ENCODE measurements at places on chromosomes 11 and 22.

DNA sequence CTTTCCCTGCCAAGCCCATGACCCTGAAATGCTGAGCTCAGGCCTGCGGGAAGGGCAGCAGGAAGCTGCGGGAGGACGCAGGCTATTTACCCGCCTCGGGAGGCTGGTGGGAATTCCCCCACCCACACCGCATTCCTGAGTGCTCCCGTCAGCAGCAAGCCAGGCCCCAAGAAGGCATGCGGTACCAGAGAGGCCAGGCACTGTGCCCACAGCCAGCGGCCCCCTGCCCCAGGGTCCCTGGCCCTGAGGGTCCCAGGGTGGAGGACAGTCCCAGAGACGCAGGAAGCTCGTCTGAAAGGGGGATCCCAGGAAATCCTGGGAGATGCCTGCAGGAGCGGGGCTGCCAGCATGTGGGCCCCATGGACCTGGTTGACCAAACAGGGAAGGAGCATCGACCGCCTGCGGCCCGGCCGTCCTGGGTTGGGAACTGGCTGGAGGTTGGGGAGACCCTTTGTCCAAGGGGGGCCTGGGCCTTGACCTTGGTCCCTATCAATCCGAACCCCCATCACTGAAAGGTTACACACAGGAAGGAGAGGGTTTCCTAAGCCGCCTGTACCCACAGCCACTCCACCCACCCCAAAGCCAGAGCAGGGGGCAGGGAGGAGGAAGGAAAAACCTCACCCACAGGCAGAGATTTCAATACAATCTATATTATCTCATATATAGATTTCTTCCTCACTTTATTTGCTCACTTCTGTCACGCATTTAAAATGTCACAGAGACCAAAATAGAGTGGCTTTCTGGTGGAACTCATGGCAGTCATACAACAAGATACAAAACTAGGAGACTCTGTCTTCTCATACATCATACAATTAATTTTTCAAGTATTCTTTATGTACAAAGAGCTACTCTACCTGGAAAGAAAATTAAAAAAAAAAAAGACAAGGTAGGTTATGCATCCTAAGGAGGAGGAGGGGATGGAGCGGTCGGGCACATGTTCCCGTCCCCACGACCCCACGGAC, 17.1 kb downstream of the MAFF start:
- no peak for DNase-seq

GRCh38 chr11:134248910-134249480, 4.2 kb downstream of the THYN1 start:
- DNase-seq, result no peak

GRCh38 chr11:12483604-12484003, 106.2 kb downstream of the PARVA start:
- DNase-seq, result no peak

DNA sequence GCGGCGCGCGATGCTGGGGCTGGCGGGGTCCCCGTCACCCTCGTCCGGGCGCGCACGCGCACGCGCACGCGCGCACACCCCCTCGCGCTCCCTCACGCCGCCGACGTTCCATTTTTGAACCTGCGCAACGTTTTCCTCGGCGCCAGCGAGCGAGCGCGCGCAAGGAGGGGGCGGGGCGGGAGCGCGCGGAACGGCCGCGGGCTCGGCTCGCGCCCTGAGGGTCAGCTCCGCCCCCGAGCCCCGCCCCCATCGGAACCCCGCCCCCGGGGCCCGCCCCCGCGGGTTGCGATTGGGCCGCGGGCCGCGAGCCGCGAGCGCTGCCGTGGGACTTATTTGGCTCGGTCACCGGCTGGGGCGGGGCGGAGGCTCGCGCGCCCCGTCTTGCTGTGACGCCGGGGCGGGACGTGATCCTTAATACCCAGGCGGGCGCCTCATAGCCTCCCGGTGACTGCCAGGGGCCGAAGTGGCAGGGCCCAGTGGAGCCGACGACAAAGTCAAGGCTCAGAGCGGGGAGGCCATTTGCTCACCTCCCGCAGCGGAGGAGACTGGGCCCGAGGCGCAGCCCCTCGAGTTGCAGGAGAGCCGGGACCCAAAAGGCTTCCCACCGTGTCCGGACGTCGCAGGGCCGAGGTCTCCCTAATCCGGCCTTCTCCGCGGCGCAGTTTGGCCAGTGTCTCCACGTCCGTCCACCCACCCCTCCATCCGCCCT, at the start of gene CBX7:
TSS of gene CBX7 (minus strand) at position 170 of the 709 bp plus-strand sequence. CDS start 236 bp downstream, outside the sequence.
- DNase-seq, result no peak

DNA sequence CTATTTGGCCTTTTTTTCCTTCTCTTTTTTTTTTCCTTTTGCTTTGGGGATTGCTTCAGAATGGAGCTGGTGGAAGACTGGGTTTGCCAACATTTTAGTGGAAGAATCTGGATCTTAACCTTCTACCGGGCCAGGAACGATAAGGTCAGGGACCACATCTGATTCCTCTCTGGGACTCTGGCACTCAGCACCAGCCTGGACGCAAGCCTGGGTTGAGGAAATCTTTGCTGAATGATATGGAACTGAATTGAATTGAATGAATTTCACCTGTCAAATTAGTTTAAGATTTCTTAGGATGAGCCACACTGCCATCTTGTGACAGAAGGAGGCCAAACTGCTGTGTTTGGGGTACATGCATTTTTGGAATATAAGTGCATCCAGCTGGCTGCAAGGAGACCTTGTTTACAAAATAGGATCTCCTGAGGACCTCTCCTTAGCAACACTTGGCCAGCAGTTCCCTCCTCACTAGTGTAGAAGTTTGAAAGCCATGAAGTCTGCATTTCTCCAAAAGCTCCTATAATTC, 30.4 kb downstream of the TPBGL start:
- no peak for DNase-seq

DNA sequence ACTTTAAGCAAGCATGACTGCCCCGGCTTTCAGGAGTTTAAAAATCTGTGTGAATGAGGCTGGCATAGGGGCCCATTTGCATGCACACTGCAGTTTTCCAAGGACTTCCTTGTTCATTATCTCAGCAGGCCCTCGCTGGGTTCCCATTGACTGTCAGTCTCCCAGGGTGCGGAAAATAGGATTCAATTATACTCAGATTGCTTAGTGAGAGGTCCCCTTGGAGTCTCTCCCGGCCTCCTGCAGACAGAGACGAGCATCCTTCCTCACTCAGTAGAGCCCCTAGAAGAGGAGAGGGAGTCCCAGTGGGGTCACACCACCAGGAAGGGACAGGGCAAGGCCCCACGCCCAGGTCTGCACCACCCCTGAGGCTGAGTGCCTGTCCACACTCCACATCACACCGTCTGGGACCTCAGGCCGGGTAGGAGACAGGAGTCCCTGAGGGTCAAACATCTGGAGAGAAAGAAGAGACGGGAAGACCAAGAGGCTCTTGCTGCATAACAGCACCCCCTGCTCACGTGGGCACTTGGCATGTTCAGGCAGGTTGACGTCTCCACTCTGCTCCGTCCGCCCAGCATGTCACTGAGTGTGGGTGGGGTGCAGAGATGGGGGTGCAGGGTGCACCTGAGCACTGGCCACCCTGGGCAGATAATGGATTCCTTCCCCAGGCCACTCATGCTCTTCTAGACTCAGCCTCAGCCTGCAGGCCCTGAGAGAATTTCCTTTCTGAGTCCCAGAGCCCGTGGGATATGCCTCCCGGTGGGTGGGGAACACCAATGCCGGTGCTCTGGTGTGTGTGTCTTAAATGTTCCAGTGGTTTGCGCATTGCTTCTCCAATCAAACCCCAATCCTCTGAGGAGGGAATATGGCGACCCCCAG, 58.8 kb downstream of the MCM5 start:
- DNase-seq, result no peak

DNA sequence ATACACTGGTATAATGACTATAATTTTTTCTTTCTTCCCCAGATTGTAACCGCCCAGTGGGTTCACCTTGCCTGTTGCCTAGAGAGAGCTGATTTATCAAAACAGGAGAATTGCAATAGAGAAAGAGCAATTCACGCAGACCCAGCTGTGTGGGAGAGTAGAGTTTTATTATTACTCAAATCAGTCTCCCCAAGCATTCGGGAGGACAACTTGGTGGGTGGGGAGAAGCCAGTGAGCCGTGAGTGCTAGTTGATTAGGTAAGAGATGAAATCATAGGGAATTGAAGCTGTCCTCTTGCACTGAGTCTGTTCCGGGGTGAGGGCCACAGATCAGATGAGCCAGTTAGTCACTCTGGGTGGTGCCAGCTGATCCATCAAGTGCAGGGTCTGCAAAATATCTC, 73.2 kb downstream of the SLC35F2 start:
- no peak for DNase-seq

- DNase-seq, result no peak
Observed at GRCh38 chr11:118703563-118704106, 24.2 kb upstream of the TREH start.

DNA sequence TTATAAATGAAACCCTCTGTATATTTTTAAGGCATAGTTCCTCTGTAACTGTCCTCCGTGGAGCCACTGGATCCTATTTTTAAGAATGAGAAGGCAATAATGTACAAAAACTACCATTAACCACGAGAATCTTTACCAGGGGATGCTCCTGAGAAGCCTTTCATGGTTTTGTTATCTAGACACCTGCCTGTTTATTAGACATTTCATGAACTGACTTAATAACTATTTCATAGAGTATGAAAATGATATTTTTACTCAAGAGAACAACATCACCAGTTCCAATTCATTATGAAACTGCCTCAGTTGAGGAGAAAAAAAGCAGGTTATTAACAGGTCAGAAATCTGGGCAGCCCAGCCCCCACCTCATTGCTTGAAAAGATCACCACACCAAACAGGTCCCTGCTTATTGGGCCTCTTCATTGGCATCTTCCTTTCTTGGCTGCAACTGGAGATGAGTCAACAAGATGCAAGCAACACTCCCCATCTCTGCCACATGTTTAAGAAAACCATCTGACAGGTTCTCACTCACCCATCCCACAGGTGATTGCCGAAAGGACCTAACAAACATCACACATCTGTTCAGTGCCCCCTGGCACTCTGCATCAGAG, 27.8 kb downstream of the ETS1 start:
- DNase-seq, result no peak

DNA sequence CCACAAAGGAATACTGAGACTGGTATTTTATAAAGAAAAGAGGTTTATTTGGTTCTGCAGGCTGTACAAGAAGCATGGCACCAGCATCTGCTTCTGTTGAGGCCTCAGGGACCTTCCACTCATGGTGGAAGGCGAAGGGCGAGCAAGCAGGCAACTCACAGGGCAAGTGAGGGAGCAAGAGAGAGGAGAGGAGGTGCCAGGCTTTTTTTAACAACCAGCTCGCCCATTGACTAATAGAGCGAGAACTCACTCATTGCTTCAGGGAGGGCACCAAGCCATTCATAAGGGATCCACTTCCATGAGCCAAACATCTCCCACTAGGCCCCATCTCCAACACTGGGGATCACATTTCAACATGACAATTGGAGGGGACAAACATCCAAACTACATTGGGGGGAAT, 1.2 kb downstream of the PTS start:
- no peak for DNase-seq

DNA sequence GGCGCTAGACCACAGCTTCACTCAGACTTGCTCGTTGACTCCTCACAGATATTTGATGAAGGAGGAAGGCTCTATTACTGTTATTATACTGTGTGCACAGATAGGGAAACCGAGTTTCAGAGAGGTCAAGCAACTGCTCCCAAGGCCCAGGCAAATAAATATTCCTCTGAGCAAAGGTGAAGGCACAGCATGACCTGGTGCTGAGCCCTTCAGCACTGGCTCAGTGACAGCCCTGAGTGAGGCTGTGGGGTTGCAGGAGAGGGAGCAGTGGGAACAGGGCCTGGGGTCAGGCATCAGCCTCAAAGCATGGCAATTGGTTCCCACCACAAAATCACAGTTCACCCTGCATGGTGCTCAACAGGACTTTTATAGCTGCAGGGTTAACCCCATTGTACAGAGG, 7.1 kb downstream of the POLR3H start:
- no peak for DNase-seq

DNA sequence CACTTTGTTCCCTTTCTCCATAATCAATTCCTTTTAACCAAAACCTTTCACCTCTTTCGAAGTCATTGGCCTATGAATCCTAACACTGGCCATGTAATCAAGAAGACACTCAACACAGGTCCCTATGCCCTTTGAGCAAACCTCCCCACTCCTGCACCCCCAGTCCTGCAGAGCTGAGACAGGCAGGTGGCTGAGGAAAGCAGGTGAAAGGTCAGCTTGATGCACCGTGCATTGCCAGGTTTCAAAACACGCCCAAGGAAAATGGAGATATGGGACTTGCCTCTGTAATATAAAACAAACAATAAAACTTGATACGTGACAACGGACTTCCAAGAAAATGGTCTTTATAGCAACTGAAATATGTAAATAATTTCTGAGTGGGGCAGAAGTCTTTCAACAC, 10.6 kb downstream of the CPT1A start:
- DNase-seq, result no peak
